ENCODE measurements at places on chromosomes 3 and 15.

DNA sequence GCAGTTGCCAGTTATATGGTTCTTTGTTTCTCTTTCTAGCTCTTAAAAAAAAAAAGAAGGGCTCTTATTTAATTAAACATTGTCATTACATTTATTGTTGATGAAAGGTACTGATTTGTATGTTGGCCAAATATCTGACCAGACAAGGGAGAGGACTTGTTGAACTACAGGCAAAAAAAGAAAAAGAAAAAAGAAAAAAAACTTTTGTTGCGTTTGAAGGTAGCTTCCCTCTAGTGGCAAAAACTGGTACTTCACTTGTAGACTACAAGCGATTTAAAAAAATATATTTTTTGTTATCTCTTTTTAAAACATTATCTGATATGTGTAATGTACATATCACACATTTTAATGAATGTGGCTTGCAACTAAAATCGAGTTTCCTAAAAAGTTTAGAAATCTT, 280.6 kb downstream of the ROBO2 start:
- no peak for DNase-seq

GRCh38 chr3:156606729-156607128, 51.8 kb upstream of the SSR3 start:
- no peak for DNase-seq

GRCh38 chr3:146163584-146163983, 2.6 kb upstream of the PLOD2 start:
- DNase-seq: no peak

DNA sequence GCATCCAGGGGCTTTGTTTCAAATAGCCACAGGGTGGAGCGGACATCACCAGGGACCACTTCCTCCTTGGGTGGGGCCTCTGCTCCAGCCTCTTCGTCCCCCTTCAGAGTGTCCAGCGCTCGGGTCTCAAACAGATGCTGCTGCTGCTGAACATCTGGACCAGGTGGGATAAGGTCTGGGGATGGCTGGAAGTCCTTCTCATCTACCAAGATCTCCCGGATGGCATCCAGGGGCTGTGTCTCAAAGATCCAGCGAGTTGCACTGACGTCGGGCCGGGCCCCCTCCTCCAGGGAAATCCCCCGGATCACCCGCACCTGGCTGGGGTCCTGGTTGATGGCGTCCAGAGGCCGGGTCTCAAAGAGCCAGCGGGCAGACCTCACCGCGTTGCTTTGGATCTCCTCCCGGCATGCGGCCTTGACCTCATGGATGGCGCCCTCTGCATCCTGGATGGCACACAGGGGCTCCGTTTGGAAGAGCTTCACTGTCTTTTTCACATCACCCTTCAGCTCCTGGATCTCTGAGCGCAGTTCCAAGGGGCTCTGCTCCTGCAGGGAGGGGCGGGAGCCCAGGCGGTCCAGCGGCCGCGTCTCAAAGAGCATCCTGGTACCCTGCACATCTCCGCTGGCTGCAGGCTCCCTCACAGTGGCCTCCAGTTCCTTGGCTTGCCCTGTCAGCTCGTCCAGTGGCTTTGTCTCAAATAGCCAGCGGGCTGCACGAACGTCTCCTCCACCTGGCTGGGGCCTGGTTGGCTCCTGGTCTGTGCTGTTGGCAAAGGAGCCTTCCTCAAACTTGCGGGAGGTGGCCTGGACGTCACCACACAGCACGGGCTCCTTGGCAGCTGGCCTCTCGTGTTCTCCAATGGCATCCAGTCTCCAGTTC, 3.9 kb downstream of the XIRP1 start:
- DNase-seq: peak; percentile 86

DNA sequence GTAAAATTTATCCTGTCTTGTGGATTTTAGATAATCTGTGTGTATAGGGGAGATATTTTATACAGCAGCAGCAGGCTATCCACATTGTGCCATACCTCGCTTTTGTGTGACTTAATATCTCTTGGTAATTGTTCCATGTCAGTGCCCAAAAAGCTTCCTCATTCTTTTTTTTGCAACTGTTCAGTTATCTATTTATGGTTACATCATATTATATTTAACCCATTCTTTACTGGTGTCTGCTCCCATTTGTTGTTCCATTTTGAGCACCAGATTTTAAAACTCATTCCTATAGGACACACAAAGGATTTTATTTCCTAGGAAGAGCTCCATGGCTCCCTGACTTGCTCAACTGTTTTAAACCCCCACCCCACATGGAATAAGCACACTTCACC, 86.3 kb upstream of the RASGRP1 start:
- no peak for DNase-seq

- no peak for DNase-seq
These were observed 660 bp upstream of the ADAMTSL3 start for GRCh38 chr15:83653288-83653638.

DNA sequence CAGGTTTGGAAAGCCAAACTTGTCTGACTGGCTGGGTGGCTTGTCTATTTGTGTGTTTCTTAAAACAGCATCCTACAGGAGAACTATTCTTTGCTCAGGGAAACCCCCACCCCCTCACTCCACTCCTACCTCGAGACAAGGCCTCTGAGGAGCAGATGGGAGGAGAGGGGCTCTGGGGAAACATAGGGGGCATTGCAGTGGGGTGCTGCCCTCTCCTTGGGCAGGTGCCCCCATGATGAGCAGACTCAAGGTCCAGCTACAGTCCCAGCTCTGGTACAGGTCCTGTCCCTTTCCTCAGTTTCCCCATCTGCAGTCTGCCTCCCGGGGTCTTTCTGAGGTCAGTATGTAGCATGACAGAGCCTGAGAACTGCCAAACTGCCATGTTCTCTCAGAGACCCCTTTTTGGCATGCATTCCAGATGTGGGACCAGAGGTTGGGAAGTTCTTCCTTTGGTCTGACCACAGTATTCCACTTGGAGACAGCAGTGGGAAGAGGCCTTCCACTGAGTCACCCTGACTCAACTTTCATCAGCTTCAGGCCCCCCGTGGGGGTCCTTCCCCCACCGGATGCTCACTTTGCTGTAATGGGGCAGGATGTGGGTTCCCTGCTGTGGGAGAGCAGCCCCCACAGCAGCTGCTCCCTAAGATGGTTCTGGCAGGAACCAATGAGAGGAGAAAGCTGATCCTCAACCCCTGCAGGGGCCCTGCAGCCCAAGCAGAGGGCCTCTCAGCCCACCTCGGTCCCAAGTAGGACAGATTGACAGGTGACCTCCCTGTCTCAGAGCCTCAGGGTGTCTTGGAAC, 32.3 kb upstream of the CYP11A1 start:
- DNase-seq: no peak

- no peak for DNase-seq
These were observed 193.6 kb downstream of the TP63 start for GRCh38 chr3:189824629-189825312.

- no peak for DNase-seq
These were observed 142.8 kb upstream of the TOPAZ1 start for GRCh38 chr3:44098656-44099415.

- DNase-seq: no peak
These were observed 16.4 kb upstream of the ZNF609 start for GRCh38 chr15:64443747-64444621.

Measured in chondrocyte (in vitro differentiated cells).